Epithelial cell of esophagus (primary cell): ENCODE measurements at places on chromosomes 2 and 18.
A peak's percentile ranks its signal among the peaks of the same experiment; 100 is the strongest.

GRCh38 chr2:128736689-128737545, 418.2 kb upstream of the HS6ST1 start:
- DNase-seq, result peak; percentile 67

GRCh38 chr2:149090706-149091105, 52.2 kb downstream of the LYPD6B start:
- no peak for DNase-seq

DNA sequence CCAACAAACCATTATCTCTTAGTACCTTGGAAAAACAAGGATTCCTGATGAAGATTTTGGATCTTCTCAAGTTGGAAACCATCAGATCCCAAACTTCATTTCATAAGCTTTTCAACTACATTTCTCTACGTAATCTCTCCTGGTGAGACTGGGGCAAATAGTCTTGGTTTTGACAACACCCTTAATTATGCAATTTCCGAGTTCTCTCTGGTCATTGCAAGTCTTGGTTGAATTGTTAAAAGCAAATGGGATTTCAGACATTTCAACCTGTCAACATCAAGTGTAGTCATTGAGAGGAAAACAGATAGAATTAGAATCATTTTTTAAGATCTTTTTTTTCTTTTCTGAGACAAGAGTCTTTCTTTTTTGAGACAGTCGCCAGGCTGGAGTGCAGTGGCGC, 26.2 kb downstream of the KLF7 start:
- DNase-seq, result no peak

GRCh38 chr2:200700856-200701255, 110.9 kb upstream of the BZW1 start:
- no peak for DNase-seq

- DNase-seq, result no peak
Measured at GRCh38 chr2:65300134-65300760, 72.6 kb downstream of the ACTR2 start.

DNA sequence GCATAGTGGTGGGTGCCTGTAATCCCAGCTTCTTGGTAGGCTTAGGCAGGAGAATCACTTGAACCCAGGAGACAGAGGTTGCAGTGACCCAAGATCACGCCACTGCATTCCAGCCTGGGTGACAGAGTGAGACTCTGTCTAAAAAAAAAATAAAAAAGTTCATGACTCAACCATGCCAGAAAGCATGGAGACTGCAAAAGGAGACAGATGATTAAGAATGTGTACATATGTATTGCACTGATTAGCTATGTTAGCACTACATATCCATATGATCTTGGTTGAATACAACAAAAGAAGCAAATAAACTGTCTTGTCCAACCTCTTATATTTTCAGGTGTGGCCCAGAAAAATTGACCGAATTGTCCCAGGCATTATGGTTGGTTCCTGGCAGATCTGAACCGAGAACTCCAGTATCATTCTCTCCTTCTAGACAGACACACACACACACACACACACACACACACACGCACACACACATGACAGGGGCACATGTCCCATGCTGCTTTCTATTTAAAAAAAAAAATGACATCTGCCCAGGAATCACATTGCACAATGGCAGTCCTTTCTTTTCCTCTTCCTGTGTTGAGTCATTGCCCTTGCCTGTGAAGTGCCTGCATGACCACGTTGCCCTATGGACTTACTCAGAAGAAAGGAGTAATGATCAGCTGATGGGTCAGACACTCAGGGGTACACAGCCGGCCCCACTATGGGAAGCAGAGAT, 65.6 kb downstream of the MYCN start:
- peak; percentile 52 for DNase-seq

DNA sequence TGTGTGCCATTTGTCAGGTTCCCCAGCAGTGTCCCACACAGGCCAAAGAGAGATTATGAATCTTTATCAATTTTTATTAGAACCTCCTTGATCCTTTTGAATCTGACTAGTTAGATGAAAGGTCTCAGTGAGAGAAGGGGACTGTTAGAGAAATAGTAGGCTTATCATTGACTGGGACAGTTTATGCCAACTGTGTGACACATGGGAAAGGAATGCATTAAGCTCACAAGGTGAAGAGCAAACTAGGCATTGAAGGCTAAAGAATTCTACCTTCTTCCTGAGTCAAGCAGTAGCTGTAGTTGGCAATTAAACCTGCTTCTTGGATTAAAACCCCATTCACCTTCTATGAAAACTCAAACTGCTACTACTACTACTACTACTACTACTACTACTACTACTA, 389.6 kb upstream of the CDH19 start:
- peak; percentile 70 for DNase-seq

GRCh38 chr18:79248495-79249060, 147.2 kb upstream of the NFATC1 start:
- DNase-seq, result peak; percentile 19

GRCh38 chr2:200305797-200306195, 697 bp upstream of the SPATS2L start:
- peak; percentile 58 for DNase-seq

DNA sequence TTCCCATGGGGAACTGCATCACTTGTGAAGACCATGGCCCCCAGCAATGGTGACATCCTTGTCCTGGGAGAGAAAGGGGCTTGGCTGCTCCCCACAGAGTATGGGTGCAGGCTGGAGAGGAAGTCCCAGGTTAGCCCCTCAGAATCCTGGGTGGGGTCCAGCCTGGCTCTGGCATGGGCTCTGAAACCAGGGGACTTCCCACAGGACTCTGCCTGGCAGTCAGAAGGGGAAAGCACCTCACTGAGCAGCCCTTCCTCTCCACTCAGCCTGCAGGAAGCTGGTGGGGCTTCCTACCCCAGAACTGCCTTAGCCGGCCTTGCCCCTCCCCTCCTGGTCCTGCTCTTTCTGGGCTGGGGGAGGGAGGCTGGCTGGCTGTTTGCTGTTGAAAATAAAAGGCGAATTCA, 3.7 kb downstream of the NEURL3 start:
- DNase-seq, result no peak

GRCh38 chr2:227862741-227863588, 8.5 kb upstream of the DAW1 start:
- peak; percentile 93 for DNase-seq

DNA sequence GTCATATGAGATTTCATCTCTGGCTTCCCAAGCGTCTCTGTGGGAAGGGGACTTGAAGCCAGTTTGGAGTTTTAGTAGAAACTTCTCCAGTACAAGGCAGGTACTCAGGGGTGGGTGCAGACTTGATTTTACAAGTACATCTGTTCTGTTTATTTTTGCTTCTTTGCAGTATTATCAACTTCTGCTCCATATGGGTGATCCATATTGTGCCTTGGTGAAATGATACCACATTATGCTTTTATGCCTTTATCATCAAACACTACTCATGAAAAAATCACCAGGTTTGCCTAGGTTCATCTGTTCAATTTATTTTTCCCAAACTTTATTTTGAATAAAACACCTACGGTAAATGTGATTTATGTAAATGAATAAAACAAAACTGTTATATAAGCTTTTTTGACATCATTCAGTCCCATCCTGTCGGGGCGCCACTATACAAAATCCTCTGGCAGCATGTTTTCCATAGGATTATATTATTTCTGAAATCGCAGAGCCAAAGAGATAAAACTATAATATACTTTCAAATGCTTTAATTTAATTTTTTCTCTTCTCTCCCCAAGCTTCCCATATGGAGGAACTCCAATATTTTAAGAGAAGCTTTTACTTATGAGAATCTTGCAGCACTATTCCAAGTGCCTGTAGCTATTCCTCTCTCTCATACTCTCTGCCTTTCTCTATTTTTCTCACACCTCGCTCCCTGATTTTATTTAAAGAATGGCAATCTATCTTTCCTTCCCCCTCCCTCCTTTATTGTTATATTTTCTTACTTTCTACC, 490.9 kb downstream of the RNF144A start:
- no peak for DNase-seq

DNA sequence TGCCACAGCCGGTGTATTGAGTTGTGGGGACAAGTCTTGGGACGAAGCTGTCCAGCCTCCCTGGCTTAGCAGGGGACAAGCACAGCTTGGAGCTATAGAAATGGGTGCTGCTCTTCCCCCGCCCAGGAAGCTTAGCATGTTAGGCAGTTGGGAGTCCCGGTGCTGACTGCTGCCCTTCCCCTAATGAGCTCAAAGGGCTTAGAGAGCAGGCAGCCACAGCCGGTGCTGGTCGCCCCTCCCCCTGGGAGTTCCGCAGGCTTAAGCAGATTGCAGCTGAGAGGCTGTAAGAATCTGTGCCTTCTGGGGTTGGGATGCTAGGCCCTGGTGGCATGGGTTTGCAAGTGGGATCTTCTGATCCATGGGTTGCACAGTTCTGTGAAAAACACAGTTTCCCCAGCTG, 237.3 kb downstream of the DCDC2C start:
- no peak for DNase-seq

GRCh38 chr18:841647-842370, 29.8 kb upstream of the YES1 start:
- no peak for DNase-seq

DNA sequence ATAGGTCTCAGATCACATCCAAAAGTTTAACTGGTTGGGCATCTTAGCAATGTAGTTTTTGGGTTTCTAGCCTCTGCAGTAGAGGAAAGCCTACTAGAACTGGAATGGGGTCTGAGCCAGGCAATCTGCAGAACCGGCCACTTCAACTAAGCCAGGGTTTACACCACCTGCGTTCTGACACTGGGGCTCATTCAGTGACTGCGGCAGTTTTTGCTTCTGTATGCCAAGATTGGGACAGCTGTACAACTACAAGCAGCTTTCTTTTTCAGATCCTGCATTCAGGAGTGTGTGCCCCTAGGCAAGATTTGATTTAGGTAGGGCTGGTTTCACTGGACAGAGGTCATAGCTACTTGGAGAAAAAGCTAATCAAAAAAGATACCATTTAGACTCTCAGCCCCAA, 43.7 kb upstream of the IGFBP5 start:
- no peak for DNase-seq

DNA sequence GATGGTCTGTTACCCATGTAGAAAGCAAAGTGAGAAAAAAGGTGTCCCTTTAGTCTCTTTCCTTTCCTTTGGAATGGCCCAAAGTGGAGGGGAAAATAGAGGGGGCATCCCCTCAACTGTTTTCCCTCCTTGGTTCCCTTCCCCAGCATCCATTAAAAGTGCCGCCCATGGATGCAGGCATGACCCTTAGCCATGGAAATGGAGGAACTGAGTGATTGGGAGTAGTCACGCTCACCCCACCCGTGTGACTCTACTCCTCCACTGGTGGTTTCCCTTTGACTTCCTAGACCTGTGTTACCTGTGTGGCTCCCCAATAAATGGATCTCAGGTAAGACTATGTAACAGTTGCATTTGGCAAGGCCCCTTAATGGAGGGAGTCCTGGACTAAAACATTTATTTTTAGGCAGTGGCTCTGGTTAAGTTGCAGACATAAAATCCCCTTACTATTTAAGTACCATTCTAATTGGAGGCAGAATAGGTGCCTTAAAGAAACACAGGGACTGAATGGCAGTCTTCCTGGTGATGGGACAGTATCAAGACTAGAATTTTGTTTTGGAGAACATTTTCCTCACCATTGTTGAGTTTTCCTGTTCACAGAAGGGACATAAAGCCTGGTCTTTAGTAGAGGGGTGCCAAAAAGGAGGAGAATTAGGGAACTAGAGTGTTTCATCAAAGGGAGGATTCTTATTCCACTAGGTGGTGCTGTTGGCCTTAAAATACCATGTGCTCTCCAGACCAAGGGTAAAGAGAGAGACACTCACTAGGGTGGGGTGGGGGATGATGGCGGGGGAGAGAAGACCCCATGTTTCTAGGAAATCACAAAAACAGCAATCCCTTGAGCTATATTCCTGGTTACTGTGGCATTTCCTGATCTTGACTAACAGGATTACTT, 25.7 kb upstream of the PLA2R1 start:
- DNase-seq, result peak; percentile 20

GRCh38 chr2:135349941-135350340, 181.1 kb downstream of the ZRANB3 start:
- no peak for DNase-seq

DNA sequence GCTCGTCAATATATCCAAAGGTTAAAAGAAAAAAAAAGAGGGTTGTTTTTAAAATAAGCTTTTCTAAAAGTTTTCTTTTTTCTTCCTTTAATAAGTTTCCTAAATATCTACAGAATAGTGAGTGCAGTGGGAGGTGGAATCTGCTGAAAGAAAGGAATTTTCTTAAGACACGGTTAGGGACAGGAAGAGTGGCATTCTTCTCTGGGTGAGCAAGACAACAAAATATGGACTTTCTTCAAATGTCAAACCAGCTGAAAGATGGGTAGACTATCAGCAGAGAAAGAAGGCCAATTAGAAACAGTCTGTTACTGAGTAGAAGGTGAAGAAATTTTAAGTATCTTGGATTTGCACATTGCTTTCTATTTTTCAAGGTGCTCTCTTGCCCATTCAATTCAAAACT, 222.7 kb upstream of the PIK3C3 start:
- no peak for DNase-seq

GRCh38 chr2:232525791-232526371, at the start of gene CHRND:
Gene CHRND, plus strand, starts transcription at chr2:232526160. Its CDS starts 56 bp downstream, at chr2:232526216.
- no peak for DNase-seq

GRCh38 chr2:156436497-156437085, 412 bp downstream of the GPD2 start:
- peak; percentile 44 for DNase-seq

DNA sequence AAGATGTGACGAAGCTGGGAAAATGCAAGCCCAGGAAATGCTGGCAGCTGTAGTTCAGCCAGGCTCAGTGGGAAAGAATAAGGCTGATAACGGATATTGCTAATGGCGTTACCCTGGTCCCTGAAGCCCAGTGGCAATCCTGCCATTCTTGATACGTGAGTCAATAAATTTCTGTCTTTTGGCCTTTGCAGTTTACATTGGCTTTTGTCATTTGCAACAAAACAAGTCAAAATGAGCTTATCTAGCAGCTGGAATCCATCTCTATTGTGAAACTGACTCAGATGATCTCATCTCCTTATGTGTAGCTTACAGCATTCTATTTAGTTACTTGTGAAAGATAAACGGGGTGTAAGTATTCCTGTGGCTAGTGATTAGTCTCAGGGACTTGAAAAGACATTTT, 43.8 kb downstream of the ARL6IP6 start:
- DNase-seq, result peak; percentile 33

- DNase-seq, result peak; percentile 77
Measured at GRCh38 chr2:150286730-150287362, 200.6 kb downstream of the RND3 start.

- DNase-seq, result no peak
Measured at GRCh38 chr2:200428961-200429665, 80.8 kb downstream of the KCTD18 start.

DNA sequence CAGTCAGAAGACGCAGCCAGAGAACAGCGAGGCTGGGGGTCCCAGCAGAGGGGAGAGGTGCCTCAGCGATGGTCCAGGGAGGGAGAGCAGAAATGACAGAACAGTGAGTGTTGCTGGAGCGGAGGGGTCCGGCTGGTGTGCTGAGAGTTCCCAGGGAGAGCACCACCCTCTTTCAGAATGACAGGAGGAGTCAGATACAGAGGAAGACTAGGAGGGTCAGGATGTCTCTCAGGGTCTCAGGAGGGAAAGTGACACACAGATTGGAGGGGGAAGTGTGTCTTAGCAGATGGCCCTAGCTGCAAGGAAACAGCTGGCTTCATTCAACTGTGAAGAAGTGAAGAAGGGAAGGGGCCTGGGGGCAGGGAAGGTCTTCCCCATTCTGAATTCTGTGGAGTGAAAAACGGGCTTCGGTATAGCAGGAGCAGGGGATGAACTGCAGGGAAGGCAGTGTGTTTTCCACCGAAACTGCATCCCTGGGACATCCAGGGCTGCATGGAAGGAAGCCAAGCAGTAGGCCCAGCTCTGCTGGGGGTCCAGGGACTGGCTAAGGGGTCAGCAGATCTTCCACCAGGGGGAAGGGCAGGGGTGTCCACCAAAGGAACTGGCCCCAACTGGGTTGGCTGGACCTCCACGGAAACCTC, 90.0 kb upstream of the OTOS start:
- no peak for DNase-seq

GRCh38 chr2:39689876-39690275, 24.2 kb downstream of the TMEM178A start:
- DNase-seq, result peak; percentile 24

GRCh38 chr2:238379096-238379810, 47.5 kb upstream of the ASB1 start:
- peak; percentile 69 for DNase-seq
